Right forelimb (tissue), 1 donor: ENCODE measurements at places on chromosomes 6 and 20.

DNA sequence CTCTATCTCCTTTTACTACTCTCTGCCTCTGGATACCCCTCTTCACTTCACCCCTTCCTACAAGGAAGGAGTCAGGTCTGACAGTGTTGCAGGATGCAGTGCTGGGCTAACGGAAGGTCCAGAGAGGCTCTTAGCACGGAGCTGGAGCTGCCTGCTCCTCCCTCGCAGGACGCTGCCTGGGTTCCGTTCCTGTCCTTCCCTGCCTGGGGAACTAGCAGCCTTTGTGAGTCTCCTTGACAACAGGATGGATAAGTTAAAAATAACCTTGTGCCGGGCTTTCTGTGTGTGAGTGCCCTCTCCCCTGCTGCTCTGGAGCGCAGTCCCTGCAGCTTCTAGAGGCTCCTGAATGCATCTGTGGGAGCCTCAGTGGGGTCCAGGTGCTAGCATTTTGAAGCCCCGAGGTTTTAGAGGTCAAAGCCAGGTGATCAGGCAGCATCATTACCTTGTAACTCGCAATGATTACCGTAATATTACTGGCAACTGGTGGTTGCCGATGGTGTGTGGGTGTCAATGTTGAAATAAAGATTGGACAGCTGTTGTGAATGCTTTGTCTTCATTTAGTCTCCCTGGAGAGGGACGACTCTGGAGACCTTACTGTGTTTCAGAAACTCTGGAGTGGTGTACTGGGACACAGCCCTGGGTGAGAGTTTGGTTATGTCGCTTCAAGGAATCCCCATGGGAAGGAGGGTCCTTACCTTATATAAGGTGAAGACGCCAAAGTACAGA is 44.4 kb downstream of the CDS2 start:
- no peak for DNase-seq

DNA sequence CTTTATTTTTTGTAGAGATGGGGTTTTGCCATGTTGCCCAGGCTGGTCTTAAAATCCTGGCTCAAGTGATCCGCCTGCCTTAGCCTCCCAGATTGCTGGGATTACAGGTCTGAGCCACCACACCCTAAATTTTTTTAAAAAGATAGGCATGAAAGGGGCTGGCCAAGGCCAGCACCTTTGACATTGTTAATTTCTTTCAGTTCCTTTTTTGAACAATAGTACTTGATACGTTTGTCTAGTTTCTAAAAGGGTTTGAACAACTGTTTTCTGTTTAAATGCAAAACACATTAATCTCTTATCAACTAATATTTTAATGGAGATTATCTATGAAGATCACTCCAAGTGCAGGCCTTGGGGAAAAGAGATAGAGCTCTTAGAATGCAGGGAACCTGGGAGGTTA is 37.6 kb upstream of the PTPRK start:
- DNase-seq: no peak

GRCh38 chr20:58712806-58713731 is 20.5 kb downstream of the NPEPL1 start:
- DNase-seq: peak; percentile 37

DNA sequence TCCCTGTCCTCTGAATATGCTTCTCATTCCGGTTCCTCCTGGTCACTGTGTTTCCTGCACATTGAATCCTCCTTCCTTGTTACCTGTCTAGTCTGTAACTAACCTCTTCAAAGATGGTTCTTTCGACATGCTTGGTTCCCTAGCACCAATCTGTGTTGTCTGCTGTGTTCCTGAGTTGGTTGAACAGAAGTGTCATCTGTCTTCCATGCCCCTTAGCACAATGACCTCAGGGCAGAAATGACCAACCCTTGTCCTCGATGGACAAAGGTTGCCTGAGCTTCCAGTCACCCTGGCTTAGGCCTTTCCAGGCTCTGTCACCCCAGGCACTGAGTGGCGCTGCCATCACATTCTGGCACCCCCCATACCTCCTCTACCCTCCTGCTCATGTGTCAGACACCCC is 266.8 kb upstream of the RIN2 start:
- no peak for DNase-seq

GRCh38 chr6:54747955-54748354 is 98.6 kb upstream of the FAM83B start:
- DNase-seq: no peak
